ENCODE measurements at places on chromosomes 2 and 18. TPM values are rescaled to one million over a fixed set of nuclear protein-coding genes. Genes with fewer than 3 reads are reported as not detected.
A peak's percentile ranks its signal among the peaks of the same experiment; 100 is the strongest.

- DNase-seq, result peak; percentile 91
Observed at GRCh38 chr2:163735685-163736432, at the start of gene FIGN. Gene FIGN (minus strand): TSS chr2:163736008. CDS start chr2:163734927, 1,081 bp downstream.

The NETO1 gene
- total RNA-seq, result not detected

The TRABD2A gene
- total RNA-seq, result 5.7 TPM

DNA sequence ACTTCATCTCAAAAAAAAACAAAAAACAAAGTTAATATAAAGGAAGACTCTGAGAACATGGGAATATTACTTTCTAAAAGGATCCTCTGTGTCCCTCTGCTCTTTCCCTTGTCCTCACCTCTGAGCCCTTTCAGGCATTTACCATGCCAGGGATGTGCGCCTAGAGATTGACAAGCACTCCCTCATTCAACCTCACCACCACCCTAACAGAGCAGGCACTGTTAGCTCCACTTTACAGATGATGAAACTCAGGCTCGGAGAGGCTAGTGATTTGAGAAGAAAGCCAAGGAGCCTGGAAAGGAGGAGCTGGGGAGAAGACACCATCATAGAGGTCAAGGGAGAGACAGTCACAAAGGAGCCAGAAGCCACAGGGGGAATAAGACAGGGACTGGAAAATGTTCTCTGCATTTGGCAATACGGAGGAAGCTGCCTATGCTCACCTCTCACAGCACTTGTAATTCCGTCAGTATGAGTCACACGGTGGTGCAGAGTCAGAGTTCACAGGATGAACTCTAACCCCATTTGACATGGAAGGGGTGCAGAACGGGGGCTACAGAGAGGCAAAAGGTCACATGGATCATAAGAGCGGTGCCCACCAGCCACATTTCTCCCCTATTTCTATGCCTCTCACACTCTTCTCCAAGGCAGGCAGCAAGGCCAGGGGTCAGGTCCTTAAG, 101.8 kb upstream of the NFU1 start:
- peak; percentile 36 for DNase-seq

GRCh38 chr2:157173740-157174184, 83.7 kb upstream of the GALNT5 start:
- peak; percentile 96 for DNase-seq

- DNase-seq, result no peak
Observed at GRCh38 chr2:121532894-121533293, 2.2 kb downstream of the RNU4ATAC start.

The UGT1A3 gene
- not detected for total RNA-seq

GRCh38 chr2:24513281-24514071, 22.4 kb downstream of the NCOA1 start:
- peak; percentile 46 for DNase-seq

The FBXO15 gene
- total RNA-seq, result 0.22 TPM

The CRYBA2 gene
- not detected for total RNA-seq

DNA sequence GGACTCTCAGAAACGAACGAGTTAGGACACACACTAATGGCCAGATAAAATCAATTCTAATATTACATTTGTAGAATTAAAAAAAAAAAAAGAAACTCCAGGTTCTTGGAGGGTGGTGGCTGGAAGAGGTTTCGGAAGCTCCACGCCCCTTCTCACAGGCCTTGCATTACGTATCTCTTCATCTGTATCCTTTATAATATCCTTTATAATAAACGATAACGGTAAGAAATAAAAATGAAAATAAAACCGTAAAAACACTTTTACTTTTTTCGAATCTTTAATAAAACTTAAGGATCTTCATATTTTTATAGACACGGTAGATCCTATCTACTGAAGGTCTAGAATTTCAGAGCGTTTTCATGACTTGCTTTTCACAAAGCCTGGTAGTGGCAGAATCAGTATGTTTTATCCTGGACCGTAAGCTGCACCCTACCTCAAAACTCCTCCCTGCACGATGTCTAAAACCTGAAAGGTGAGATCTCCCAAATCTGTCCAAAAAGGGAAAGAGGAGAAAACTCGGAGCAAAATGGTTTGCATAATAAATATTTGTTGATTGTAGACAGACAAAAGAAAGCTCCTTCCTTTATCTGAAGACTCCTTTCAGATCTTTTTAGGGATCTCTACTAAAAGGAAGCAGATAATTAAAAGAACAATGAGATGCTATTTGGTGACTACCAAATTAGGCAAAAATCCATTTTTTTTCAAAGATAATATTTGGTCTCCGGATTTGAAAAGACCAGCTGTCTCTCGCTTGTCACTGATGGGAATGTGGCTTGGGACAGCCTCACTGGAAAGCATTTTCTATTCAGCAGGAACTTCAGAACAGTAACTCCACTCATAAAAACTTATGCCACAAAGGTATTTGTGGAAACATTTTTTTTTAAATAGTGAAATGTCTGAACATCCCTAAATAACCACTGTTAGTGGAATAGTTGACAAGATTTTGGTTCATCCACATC, 2.0 kb upstream of the CXCR4 start:
- DNase-seq, result no peak

DNA sequence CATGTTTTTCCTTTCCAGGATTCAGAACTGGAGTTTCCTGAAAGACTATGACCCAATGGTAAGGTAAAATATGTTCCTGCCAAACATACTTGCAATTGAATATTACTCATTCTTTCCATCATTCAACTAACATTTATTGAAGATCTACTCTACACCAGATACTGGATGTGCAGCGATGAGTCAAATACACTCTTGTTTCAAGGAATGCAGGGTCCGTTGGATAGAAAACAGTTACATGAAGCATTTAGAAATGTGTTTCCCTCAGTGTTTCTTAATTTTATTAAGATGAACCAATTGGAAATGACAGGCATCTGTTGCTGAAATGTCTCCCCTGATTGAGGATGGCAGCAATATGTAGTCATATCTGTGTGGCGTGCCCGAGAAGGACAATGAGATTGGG, 14.8 kb upstream of the SLC66A3 start:
- peak; percentile 79 for DNase-seq

The ALPP gene
- not detected for total RNA-seq

DNA sequence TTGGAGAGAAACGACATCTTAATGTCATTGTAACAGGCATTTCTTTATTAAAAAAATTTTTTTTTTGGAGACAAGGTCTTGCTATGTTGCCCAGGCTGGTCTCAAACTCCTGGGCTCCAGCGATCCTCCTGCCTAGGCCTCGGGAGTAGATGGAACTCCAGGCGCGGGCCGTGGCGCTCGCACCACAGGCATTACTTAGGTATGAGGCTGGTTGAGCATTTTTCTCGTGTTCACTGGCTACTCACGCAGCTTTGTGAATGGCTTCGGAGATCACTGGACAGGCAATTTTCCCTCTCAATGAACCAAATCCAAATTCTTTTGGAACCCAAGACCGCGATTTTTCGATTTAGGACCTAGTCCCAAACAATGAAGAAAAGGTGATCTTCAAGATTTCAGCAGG, 795 bp upstream of the TCF7L1 start:
- peak; percentile 48 for DNase-seq

GRCh38 chr18:67788310-67789164, 272.0 kb upstream of the DSEL start:
- no peak for DNase-seq

The SKOR2 gene
- not detected for total RNA-seq

DNA sequence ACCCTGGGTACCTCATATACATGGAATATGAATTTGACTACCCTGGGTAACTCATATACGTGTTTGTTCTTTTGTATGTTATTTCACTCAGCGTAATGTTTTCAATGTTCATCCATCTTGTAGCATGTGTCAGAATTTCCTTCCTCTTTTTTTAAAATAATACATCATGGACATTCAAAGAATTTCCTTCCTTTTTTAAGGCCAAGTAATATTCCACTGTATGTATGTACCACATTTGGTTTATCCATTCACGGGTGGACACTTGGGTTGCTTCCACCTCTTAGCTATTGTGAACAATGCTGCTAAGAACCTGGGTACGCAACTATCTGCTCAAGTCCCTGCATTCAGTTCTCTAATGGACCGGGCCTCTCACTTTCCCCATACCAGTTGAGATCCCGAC, 40.3 kb downstream of the FAM178B start:
- no peak for DNase-seq

The ITGB1BP1 gene
- total RNA-seq, result 52.2 TPM

DNA sequence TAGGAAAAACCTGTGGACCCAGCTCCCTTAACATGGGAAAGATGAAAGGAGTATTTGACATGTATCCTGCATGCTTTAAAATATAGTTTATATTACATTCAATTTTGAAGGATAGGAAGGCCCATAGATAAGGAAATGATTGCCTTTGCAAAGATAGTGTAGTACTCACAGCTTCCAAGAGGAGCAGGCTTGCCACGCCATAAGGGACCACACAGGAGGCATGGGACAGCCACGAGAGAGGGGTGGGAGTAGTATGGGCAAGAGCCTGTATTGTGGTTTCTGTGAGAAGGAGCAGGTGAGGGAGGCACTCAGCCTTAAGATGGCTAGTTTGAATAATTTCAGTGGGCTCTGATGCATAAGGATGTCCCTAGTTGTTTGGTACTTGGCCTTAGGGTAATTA, 740.3 kb downstream of the SATB2 start:
- no peak for DNase-seq

The LYG2 gene
- total RNA-seq, result not detected

The ERICH2 gene
- not detected for total RNA-seq

The AMER3 gene
- not detected for total RNA-seq

The STPG4 gene
- total RNA-seq, result not detected

The SERPINB10 gene
- not detected for total RNA-seq

DNA sequence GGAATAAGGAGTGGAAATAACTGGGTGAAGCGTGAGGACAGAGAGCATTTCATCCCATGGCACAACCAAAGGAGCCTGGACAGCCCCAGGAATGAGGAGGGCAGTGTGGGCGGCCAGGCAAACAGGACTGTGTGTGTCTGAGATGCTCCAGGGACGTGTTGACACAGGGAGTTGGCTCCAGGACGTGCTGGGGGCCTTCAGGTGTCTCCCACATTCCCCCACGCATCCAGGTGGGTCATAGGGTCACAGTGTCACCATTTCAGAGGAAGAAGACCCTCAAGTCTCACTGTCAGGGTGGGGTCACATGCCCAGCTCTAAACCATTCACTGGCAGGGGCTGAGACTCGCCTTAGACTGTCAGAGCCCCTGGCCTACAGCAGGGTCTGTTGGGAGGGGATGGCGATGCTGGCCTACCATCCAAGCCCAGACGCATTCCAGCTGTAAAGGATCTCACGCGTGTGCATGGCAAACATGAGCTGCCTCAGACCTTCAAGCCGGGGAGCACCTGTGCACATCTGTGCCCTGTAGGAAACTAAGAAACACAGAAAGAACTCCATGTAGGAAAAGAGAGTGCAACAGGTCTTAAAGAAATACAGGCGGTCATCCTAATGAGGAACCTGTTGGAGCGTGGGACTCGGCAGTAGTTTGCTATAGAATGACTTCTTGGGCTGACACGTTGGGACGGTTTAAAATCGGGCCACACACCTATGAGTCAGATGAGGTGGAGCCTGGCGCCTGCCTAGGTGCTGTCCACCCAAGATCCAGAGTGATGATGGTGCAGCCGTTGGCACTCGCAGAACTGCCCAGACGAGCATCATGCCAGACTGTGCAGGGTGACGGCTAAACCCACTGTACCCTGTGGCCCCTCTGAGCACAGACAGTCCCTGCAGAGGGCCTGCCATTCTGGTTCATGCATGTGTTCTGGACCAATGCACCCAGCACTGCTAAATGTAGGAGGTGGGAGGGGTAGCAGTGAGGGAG, 17.3 kb downstream of the PARD6G start:
- no peak for DNase-seq

The AFF3 gene
- 0.76 TPM for total RNA-seq

DNA sequence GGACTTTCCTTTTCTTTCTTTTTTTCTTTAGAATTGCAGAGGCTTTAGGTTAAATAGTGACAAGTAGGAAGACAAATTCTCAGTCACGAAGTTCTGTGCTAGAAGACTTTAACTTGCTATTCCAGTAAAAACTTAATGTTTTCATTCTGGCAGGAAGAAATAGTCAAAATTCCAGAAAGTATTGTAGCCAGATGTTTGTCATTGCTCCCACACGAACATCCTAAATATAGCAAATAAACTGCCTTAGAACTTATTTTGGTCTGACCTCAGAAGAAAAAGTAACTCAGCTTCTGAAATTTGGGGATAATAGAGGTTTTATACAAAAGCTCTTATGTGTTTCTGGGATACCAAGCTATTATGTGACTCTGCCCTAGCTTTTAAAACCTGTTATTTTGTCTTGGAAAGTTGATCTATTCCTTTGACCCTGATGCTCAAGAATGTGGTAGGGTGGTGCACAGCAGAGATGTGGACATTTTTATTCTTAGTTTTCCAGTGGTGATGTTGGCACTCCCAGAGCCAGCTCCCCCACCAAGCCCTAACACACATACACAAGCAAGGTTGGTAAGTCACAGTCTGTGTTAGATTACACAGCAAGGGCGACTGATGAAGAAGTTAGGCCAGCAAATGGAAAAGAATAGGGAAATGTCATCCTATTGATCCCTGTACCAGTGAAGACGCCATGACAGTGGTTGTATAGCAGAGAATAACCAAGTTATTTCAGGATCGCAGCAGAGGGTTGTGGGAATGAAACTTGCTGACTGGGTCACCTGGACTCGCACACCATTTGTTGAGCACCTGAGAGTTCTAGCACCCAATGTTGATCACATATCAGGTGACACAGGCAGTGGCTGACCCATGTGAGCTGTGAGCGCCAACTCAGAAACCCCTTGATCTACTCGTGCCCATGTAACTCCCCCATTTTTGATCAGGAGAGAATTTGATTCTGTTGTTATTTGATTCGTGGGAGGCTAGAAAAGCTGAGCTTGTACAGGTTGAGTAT, 23.7 kb downstream of the FARP2 start:
- peak; percentile 71 for DNase-seq

DNA sequence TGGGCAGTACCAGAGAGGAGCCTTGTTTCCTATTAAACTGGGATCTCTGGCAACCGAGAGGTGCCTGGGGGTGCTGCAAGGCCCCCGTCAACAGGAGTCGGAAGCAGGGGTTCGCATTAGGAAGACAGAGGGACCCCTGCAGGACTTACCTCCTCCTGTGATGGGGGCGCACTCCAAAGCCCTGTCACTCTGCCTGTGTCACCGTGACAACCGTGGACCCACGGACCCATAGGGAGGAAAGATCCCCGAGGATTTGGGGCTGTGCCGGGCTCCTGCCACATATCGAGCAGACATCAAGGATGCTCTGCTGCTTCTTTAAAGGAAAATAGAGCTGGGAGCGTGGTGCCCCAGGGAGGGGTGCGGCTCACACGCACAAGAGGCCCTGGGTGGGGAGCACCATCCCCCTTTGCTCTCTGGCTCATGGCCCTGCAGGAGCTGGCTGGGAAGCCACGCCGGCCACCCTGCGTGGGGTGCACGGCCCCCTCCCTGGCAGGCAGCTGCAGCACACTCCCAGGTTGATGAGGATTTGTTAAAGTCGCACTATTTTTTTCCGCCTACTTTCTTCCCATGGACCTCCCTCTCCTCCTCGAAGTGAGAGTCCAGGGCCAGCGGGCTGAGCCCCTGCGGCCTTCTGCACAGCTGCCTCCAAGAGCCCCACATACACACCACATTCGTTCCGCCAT, 167.5 kb downstream of the TWIST2 start:
- DNase-seq, result no peak

DNA sequence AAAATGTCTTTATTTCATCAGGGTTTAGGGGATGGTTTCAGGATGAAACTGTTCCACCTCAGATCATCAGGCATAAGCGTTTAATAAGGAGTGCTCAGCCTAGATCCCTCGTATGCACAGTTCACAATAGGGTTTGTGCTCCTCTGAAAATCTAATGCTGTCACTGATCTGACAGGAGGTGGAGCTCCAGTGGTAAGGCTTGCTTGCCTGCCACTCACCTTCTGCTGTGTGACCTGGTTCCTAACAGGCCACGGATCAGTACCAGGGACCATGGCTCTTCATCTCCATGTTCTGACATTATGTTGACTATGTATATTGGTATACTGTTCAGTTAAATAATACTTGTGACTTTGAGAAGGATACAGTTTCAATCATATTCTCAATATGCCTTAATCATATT, 41.6 kb downstream of the PPIG start:
- no peak for DNase-seq

Data from GM23248 (cell line).